ENCODE measurements at places on chromosomes 11 and 22.

DNA sequence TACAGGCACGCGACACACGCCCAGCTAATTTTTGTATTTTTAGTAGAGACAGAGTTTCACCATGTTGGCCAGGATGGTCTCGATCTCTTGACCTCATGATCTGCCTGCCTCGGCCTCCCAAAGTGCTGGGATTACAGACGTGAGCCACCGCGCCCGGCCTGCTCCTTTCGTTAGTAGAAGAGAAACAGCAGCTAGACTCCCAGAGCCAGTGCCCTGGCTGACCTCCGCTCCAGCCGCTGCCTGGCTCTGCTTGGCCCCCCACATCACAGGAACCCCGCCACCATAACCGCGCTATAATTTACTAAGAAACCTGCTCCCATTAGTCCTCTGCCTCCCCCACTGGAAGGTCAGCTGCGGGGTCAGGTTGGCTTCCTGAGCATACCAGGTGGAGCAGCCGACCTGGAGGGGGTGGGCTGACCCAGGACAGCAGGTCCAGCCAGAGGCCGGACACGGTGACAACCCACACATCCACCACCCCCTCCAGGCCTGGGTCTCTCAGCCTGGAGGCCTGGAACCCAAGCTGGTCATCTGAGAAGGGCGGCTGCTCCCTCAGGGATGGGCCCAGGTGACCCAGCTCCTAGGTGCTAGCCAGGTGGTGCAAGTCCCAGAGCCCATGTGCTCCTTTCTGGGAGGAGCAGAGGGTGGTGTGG, 7.5 kb upstream of the POLDIP3 start:
- DNase-seq = no peak

- no peak for DNase-seq
Measured at GRCh38 chr11:119610836-119611426, 118.1 kb downstream of the NECTIN1 start.

GRCh38 chr22:37182949-37183245, 5.2 kb downstream of the C1QTNF6 start:
- DNase-seq = no peak

GRCh38 chr11:13928566-13929251, 33.8 kb upstream of the SPON1 start:
- no peak for DNase-seq

GRCh38 chr22:44419429-44419828, 78.6 kb downstream of the RTL6 start:
- DNase-seq = no peak

DNA sequence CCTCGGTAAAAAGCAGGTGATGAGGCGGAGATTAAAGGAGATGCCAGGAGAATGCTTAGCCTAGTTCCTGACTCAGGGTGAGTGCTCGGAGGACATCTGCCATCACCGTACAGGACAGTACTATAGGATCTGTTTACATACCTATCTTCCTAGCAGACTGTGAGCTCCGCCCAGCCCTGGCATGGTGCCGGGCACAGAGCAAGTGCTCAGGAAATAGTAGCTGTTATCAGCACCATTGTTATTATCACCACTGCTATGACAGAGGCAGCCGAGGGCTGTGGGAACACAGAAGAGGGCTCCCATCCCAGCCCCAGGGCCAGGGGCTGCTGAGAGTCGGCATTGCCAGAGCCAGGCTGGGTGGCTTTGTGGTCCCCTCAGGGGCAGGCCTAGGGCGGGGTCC, 642 bp upstream of the SEPTIN3 start:
- DNase-seq = no peak

GRCh38 chr22:31160328-31160978, 471 bp downstream of the RNF185 start:
- DNase-seq = no peak

GRCh38 chr11:112977755-112978154, 16.5 kb downstream of the NCAM1 start:
- no peak for DNase-seq

GRCh38 chr11:130775306-130776060, 140.8 kb downstream of the SNX19 start:
- no peak for DNase-seq

- DNase-seq = no peak
Measured at GRCh38 chr11:2776351-2777061, 76.7 kb upstream of the KCNQ1OT1 start.

GRCh38 chr11:12503039-12503484, 125.7 kb downstream of the PARVA start:
- no peak for DNase-seq

GRCh38 chr22:44573451-44573850, 75.4 kb upstream of the RTL6 start:
- no peak for DNase-seq

GRCh38 chr11:14789879-14790484, 102.0 kb downstream of the CYP2R1 start:
- DNase-seq = no peak

GRCh38 chr22:30246814-30247376, 336 bp upstream of the LIF start:
- DNase-seq = no peak

DNA sequence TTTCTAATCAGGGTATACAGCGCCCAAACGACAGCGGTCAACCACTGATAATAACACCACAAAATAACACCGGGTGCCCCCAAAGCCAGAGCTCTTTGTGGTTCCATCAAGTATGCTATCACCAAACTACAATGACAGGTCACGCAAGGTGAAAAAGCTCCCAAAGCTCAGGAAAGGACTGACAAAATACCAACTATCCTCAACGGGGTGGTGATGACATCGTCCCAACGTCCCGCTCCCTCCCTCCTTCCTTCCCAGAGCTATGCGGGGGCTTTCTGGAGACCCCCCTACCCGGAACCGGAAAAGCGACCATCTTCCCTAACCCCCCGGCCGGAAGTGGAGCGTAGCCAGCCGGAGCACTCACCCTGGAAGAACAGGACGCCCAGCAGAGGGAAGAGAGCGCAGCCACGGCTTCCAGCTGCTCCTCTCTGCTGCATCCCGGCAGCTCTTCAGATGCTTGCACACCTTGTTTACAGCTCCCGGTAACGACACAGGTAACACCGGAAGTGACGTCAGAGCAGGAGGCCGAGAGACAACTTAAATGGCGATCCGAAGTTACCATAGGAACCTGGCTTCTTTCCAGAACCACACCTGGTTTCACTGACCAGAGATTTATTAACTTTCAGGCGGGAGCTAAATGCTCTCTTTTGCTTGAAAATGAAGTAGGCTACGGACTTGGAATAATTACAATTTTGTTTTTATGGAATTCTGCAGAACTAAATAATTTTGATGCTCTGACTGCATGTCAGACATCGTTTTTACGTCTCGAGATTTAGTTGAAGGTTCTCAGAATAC, at the start of gene MPZL3:
TSS of gene MPZL3 (minus strand) at position 508 of the 795 bp plus-strand sequence. CDS start at position 437, 71 bp downstream.
- DNase-seq = peak; percentile 66

DNA sequence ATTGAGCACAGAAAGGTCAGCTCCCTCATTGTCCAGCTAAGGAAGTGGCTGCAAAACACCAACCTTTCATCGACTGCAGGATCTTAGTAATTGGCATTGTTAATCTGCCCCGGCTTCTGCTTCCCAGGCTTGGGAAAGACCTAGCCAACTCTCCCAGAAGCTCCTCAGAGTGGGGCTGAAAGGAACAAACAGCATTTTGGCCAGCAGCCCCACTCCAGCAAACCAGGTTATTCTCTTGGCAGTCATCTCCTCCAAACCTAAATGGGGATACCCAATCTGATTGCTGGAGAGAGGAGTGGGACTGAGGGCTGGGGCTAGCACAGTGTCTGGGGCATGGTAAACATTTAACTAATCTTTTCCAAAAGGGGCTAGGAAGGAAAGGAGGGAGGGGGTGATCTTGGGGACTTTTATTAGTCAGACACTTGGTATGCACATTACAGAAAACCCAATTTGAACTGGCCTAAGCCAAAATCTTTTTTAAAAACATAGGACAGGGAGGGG, 294.4 kb downstream of the MN1 start:
- DNase-seq = no peak

GRCh38 chr11:110098645-110099044, 5.5 kb downstream of the ZC3H12C start:
- DNase-seq = no peak

DNA sequence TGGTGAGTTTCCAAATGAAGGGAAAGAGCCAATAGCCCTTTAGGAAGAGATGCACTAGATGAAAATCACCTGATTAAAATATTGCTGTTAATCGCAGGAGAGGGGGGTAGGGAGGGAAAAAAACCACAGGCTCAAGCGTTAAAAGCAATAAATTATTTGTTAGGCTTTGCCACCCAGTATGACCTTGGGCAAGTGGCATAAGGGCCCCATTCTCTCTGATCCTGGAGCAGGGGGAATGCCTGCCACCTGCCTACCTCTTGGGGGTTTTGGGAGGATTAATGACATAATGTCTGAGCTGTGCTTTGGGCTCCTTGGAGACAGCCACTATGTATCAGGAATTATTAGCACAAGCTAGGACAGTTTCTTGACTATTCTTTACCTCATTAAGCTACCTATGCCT, 80.0 kb downstream of the ZNRF3 start:
- DNase-seq = no peak

DNA sequence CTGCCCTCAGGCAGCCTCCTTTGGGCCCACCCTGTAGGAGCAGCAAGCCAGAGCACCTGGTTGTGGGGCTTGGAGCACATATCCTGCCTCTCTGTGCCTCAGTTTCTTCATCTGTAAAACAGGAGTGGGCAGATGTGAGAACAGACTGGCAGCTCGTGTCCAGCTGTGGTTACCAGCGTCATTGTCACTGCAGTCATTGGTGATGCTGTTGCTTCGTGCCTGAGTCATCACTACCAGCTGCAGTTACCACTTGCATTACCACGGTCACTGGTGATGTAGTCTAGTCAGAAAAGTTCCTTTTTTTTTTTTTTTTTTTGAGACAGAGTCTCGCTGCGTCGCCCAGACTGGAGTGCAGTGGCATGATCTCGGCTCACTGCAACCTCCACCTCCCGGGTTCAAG, 20.4 kb downstream of the RSPH14 start:
- DNase-seq = no peak

DNA sequence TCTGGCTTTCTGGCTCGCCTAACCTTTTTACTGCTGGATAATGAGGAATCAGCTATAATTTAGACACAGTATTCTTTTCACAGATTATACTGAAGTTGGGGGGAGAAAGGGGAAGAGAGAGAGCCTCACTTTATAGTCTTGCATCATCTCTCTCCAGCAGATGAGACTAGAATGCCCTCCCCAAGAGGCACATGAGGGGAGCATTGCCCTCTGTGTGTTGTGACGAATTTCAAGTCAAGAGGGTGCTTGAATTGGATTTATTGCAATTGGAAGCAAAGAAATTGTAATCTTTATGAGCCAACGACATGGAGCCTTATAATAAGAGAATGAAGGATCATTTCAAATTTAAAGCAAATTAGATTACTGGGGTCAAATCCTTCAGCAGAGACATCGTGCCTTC, 17.6 kb upstream of the CADM1 start:
- no peak for DNase-seq

- no peak for DNase-seq
Measured at GRCh38 chr11:74391193-74391592, 7.0 kb downstream of the PGM2L1 start.
